Skin of body (tissue), 3 donors: ENCODE measurements at places on chromosomes 4 and X. TPM values are rescaled to one million over a fixed set of nuclear protein-coding genes. Genes with fewer than 3 reads are reported as not detected.

ATG4A gene
- 10.9 TPM for total RNA-seq

REPS2 gene
- 6.9 TPM for total RNA-seq

SCARB2 gene
- 129 TPM for total RNA-seq

AKAP14 gene
- total RNA-seq, result not detected

UCHL1 gene
- 12.2 TPM for total RNA-seq

RENBP gene
- total RNA-seq, result 5.0 TPM

NHSL2 gene
- 6.9 TPM for total RNA-seq

HS6ST2 gene
- 6.0 TPM for total RNA-seq

SLIT2 gene
- 40.4 TPM for total RNA-seq

SSX3 gene
- not detected for total RNA-seq

GAGE12H gene
- total RNA-seq, result not detected

F9 gene
- 0.20 TPM for total RNA-seq

XAGE3 gene
- not detected for total RNA-seq

SSX4 gene
- not detected for total RNA-seq

SLC4A4 gene
- 4.4 TPM for total RNA-seq

FDCSP gene
- not detected for total RNA-seq

KCND1 gene
- 2.7 TPM for total RNA-seq
